ENCODE measurements at places on chromosomes 11 and 22. TPM values are rescaled to one million over a fixed set of nuclear protein-coding genes. Genes with fewer than 3 reads are reported as not detected.

The OR52N4 gene
- 0.19 TPM for polyA plus RNA-seq

The CSF2RB gene
- polyA plus RNA-seq: 4.1 TPM

The AMPD3 gene
- polyA plus RNA-seq: 7.9 TPM

DNA sequence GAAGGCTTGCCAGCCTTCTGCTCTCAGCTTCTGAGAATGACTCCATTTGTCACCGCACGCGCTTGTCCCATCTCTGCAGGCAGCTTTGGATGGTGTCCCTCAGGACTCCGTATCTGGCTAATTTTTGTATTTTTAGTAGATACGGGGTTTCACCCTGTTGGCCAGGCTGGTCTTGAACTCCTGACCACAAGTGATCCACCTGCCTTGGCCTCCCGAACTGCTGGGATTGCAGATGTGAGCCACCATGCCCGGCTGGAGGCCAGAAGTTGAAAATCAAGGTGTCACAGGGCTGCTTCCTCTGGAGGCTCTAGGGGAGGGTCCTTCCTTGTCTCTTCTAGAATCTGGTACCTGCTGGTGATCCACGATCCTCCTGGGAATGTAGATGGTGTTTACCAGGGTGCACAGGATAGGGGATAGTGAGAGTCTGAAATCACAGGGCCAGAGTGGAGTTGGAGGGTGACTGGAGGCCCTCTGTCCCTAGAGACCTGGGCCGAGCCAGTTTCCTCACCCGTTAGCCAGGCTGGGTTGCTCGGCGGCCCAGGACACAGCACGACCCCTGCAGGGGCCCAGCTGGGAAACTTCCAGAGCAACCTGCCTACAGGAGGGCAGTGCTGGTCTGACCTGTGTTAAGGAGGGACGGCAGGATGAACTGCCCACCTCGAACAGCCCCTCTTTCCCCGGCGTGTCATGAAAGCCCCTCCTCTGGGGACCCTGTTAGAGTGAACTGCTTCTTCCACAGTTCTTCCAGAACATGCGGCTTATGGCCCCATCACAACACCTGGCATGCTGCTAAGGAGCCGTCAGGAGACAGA, 48.9 kb upstream of the SHANK2 start:
- DNase-seq: no peak

GRCh38 chr11:65817312-65817834, 16.4 kb upstream of the SNX32 start:
- DNase-seq: peak; percentile 55

All from right lung (tissue), 10 donors.